CD4-positive, alpha-beta T cell treated with Interferon gamma for 1 hour (primary cell): ENCODE measurements at places on chromosomes 2 and 18.

DNA sequence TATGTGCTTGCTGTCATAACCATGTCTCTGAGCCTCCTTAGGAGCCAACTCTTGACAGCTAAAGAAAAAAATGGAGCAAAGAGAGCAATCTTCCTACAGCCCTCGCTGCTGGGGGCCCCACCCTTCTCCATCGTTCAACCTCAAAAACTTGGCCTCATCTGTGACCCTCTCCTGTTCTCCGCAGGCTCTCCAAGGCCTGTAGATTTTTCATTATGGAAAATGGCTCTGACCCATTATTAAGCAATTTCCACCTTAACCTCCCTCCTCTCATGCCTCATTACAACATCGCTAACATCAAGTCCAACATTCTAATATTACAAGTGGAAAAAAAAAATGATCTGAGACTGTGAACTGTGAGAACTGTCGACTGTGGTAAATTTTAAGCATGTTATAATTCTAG is 98.7 kb downstream of the SLC8A1 start:
- no peak for DNase-seq

DNA sequence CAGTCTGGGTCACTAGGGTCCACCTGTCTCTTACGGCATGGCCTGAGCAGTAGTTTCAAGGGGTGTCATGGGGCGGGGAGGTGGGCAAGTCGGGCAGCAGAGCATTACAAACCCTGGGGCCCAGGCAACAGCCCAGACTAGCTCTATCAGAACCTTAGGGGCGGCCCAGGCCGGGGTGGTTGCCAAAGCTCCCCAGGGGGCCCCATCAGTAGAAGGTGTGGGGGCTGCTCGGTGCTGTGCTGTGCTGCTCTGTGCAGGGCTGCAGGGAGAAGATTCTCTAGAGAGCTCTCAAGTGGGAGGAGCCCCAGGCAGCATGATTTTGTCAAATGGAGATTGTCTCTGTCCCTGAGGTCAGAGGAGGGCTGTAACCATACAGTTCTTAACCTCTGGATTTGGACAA is 36.4 kb upstream of the SLC14A1 start:
- DNase-seq = peak; percentile 25

- DNase-seq = no peak
Measured at GRCh38 chr2:109692013-109692743, 78.0 kb downstream of the SOWAHC start.

DNA sequence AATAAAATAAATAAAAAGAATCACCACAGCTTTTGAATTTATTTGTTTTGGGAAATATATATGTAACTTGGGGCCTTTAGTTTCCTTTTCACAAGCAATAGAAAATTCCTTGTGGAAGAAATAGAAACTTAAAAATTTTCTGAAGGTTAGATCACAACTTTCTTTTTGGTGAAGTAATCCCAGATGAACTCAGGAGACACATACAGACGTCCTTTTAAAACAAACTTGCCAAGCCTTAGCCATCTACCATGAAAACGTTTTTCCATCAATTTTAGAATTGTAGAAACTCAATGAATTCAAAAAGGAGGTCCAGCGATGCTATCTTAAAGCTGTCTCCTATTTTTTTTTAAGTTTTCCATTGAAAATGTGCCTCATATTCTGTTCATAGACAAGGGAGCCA is 225.6 kb downstream of the ASXL3 start:
- no peak for DNase-seq

- DNase-seq = no peak
Measured at GRCh38 chr2:179983250-179983932, 23.7 kb downstream of the CWC22 start.

DNA sequence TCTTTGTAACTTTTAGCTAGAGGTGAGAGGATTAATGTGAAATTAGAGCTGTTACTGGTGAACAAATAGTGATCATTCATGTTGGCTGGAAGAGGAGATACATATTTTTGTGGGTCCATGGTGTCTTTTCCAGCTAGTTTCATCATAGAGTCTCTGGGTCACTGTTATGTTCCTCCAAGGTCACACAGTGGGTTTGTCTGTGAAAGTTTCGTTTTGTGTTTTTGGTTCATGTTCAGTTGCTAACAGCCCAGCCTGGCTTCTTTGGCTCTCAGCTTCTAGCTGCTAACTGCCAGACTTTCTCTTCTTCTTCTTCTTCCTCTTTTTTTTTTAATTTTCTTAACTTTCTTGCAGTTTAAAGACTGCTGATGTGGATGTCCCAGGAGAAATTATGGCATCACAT is 480.0 kb upstream of the SYT4 start:
- no peak for DNase-seq

GRCh38 chr2:69143748-69144360 is 130.9 kb downstream of the ANTXR1 start:
- DNase-seq = no peak

DNA sequence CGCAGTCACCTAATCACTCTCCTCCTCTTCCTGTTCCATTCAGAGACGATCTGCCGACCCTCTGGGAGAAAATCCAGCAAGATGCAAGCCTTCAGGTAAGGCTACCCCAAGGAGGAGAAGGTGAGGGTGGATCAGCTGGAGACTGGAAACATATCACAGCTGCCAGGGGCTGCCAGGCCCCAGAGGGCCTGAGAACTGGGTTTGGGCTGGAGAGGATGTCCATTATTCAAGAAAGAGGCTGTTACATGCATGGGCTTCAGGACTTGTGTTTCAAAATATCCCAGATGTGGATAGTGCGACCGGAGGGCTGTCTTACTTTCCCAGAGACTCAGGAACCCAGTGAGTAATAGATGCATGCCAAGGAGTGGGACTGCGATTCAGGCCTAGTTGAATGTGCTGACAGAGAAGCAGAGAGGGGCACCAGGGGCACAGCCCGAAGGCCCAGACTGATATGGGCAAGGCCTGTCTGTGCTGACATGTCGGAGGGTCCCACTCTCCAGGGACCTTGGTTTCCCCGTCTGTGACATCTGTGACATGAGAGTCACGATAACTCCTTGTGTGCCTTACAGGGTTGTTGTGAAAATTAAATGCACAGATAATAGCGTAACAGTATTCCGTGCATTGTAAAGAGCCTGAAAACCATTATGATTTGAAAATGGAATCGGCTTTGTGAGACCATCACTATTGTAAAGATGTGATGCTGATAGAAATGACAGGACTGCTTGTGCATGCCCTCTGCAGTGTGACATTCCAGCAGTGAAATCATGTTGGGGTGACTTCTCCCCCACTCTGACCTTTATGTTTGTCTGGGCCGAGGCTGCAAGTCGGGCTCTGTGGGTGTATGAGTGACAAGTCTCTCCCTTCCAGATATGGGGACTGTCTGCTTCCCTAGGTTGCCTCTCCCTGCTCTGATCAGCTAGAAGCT is 510 bp downstream of the IL1RN start:
- no peak for DNase-seq

GRCh38 chr18:46843372-46843771 is 73.9 kb downstream of the PIAS2 start:
- DNase-seq = no peak
